ENCODE measurements at places on chromosomes 11 and 22.

DNA sequence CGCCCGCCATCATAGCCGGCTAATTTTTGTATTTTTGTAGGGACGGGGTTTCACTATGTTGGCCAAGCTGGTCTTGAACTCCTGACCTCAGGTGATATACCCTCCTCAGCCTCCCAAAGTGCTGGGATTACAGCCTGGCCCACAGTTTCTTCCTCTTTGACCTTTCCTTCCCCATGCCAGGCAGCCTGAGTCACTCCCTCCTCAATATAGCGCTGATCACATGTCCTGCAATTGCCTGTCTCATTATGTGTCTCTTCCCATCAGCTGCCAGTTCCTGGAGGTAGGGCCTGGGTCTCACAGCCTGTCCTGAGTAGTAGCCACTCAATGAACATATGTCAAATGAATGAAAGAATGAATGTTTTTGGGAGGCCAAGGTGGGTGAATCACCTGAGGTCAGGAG, 43.0 kb upstream of the CCDC134 start:
- no peak overlapping the region for H3K27ac ChIP-seq
- no peaks in the 10 kb centered on the region for H3K4me1 ChIP-seq
- H3K4me3 ChIP-seq = no peak overlapping the region
- DNase-seq = no peak
- H3K27me3 ChIP-seq = no peaks in the 10 kb centered on the region
- no peaks in the 10 kb centered on the region for H3K36me3 ChIP-seq

GRCh38 chr11:80028998-80029397, 588.2 kb upstream of the TENM4 start:
- H3K4me1 ChIP-seq = no peaks in the 10 kb centered on the region
- no peak overlapping the region for H3K4me3 ChIP-seq
- H3K27me3 ChIP-seq = no peaks in the 10 kb centered on the region
- H3K27ac ChIP-seq = no peak overlapping the region
- no peaks in the 10 kb centered on the region for H3K36me3 ChIP-seq
- no peak for DNase-seq

DNA sequence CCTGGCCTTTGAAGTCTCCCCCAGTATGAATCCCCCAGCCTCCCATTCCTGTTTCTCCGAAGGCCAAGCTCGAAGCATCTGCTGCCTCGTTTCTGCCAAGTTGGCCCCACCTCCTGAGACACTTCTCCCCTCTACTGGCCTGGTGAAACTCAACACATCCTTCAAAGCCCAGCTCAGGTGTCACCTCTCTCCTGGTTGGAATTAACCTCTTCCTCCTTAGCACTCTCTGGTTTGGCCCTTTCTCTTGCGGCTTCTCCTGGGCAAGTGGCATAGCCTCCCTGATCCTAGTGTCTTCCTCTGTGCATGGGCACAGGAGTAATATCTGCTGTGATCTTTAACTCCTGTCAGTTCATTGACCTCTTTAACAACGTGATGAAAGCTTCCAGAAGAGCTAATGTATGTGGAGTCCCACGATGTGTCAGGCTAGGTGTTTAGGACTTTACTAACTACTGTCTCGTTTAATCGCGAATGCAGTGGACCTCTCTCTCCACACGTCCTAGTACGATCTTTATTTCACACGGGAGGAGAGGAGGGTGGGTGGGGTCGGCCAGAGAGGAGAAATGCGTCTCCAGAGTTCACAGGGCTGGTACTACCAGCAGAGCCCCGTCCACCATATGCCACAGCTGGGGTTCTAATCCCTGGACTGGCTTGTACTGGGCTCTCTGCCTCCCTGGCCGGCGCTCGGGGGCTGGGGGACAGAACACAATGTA, 826 bp upstream of the PTPRJ start:
- peaks cover 23% of the 10 kb centered on the region for H3K27me3 ChIP-seq
- H3K4me3 ChIP-seq = peak overlapping the region; percentile 64
- H3K36me3 ChIP-seq = no peaks in the 10 kb centered on the region
- H3K27ac ChIP-seq = no peak overlapping the region

GRCh38 chr22:43704051-43704450, 108.1 kb downstream of the EFCAB6 start:
- H3K27ac ChIP-seq = no peak overlapping the region
- no peaks in the 10 kb centered on the region for H3K27me3 ChIP-seq
- no peaks in the 10 kb centered on the region for H3K36me3 ChIP-seq
- no peaks in the 10 kb centered on the region for H3K4me1 ChIP-seq
- no peak for DNase-seq

DNA sequence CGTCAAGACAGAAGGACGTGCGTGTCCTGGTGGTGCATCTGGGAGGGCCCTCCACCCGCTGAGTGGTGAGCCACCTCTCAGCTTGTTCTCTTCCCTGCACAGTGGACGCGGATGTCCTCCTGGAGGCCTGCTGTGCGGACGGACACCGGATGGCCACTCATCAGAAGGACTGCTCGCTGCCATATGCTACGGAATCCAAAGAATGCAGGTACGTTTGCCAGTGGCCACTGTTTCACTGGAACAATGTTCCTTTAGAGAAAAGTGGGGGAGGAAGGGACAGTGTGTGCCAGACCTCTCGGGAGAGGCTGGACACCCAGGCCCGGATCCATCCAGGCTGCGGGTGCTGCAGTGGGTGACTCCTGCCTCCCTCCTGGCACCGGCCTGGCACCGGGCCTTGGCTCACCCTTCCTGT, 15.9 kb downstream of the FBLN1 start:
- peaks cover 7% of the 10 kb centered on the region for H3K4me1 ChIP-seq
- H3K27me3 ChIP-seq = peaks cover 10% of the 10 kb centered on the region
- H3K27ac ChIP-seq = no peak overlapping the region

DNA sequence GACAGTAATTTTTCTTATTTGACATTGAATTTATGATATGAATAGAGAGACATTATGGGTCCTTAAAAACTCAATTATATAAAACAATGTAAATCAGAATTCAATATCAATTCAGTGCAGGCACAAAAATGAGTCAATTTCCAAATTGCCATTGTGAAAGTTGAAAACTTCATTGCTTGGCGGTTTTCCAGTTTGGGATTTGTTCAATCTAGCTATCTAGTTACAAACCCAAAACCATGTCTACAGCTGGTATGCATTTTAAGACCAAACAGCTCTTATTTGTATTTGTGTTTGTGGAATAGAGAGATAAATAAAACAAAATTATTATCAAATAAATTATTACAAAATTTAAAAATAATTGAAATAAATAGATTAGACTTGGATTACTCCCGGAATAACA, 1206.6 kb upstream of the RAG2 start:
- H3K36me3 ChIP-seq = no peaks in the 10 kb centered on the region
- no peaks in the 10 kb centered on the region for H3K4me1 ChIP-seq
- no peak overlapping the region for H3K27ac ChIP-seq
- H3K4me3 ChIP-seq = no peak overlapping the region

- peaks cover 2% of the 10 kb centered on the region for H3K27me3 ChIP-seq
- no peak overlapping the region for H3K4me3 ChIP-seq
- no peak overlapping the region for H3K27ac ChIP-seq
Observed at GRCh38 chr11:134740590-134741261, 328.7 kb upstream of the B3GAT1 start.

- H3K27me3 ChIP-seq = peaks cover 2% of the 10 kb centered on the region
- no peak for DNase-seq
- no peak overlapping the region for H3K4me3 ChIP-seq
- H3K27ac ChIP-seq = no peak overlapping the region
Observed at GRCh38 chr11:120524536-120525085, 13.1 kb downstream of the GRIK4 start.

GRCh38 chr11:3194016-3194816, 24.4 kb downstream of the MRGPRG start:
- no peak overlapping the region for H3K27ac ChIP-seq
- H3K4me3 ChIP-seq = no peak overlapping the region
- H3K4me1 ChIP-seq = peaks cover 3% of the 10 kb centered on the region
- H3K27me3 ChIP-seq = peaks cover 9% of the 10 kb centered on the region

- H3K4me1 ChIP-seq = peaks cover 7% of the 10 kb centered on the region
- H3K4me3 ChIP-seq = no peak overlapping the region
- peaks cover 23% of the 10 kb centered on the region for H3K27me3 ChIP-seq
- no peak overlapping the region for H3K27ac ChIP-seq
Observed at GRCh38 chr11:74735365-74735928, 4.2 kb upstream of the CHRDL2 start.

- no peaks in the 10 kb centered on the region for H3K27me3 ChIP-seq
- peak overlapping the region; percentile 62 for H3K27ac ChIP-seq
- H3K4me3 ChIP-seq = no peak overlapping the region
- DNase-seq = no peak
Observed at GRCh38 chr11:102476069-102476468, 23.5 kb upstream of the TMEM123 start.

GRCh38 chr11:77883775-77884174, 62.8 kb downstream of the AAMDC start:
- peaks cover 9% of the 10 kb centered on the region for H3K27me3 ChIP-seq
- DNase-seq = no peak
- peaks cover 25% of the 10 kb centered on the region for H3K36me3 ChIP-seq
- no peak overlapping the region for H3K4me3 ChIP-seq
- H3K4me1 ChIP-seq = no peaks in the 10 kb centered on the region
- no peak overlapping the region for H3K27ac ChIP-seq

- H3K36me3 ChIP-seq = no peaks in the 10 kb centered on the region
- H3K27me3 ChIP-seq = no peaks in the 10 kb centered on the region
- H3K27ac ChIP-seq = no peak overlapping the region
- H3K4me1 ChIP-seq = no peaks in the 10 kb centered on the region
Observed at GRCh38 chr11:103844327-103845215, 191.9 kb upstream of the DDI1 start.

- peak overlapping the region; percentile 35 for H3K4me3 ChIP-seq
- no peak for DNase-seq
- peaks cover 53% of the 10 kb centered on the region for H3K36me3 ChIP-seq
- peaks cover 2% of the 10 kb centered on the region for H3K27me3 ChIP-seq
Observed at GRCh38 chr11:65290448-65291165, 24.1 kb upstream of the CDC42EP2 start.

- H3K27ac ChIP-seq = no peak overlapping the region
- no peak for DNase-seq
- H3K4me1 ChIP-seq = peaks cover 23% of the 10 kb centered on the region
- peaks cover 47% of the 10 kb centered on the region for H3K36me3 ChIP-seq
- no peak overlapping the region for H3K4me3 ChIP-seq
Observed at GRCh38 chr11:10462746-10463300, 7.8 kb downstream of the AMPD3 start.

GRCh38 chr11:94715225-94715624, 52.9 kb upstream of the AMOTL1 start:
- H3K27ac ChIP-seq = no peak overlapping the region
- no peaks in the 10 kb centered on the region for H3K36me3 ChIP-seq
- H3K4me3 ChIP-seq = no peak overlapping the region
- no peaks in the 10 kb centered on the region for H3K27me3 ChIP-seq

GRCh38 chr22:41217553-41218157, 12.5 kb downstream of the L3MBTL2 start:
- peak overlapping the region; percentile 97 for H3K27ac ChIP-seq
- H3K36me3 ChIP-seq = peaks cover 35% of the 10 kb centered on the region
- H3K27me3 ChIP-seq = peaks cover 6% of the 10 kb centered on the region
- H3K4me3 ChIP-seq = no peak overlapping the region

GRCh38 chr11:111119751-111120150, 125.8 kb upstream of the POU2AF2 start:
- H3K27me3 ChIP-seq = peaks cover 3% of the 10 kb centered on the region
- DNase-seq = no peak
- H3K4me3 ChIP-seq = no peak overlapping the region
- H3K27ac ChIP-seq = no peak overlapping the region
- no peaks in the 10 kb centered on the region for H3K4me1 ChIP-seq

DNA sequence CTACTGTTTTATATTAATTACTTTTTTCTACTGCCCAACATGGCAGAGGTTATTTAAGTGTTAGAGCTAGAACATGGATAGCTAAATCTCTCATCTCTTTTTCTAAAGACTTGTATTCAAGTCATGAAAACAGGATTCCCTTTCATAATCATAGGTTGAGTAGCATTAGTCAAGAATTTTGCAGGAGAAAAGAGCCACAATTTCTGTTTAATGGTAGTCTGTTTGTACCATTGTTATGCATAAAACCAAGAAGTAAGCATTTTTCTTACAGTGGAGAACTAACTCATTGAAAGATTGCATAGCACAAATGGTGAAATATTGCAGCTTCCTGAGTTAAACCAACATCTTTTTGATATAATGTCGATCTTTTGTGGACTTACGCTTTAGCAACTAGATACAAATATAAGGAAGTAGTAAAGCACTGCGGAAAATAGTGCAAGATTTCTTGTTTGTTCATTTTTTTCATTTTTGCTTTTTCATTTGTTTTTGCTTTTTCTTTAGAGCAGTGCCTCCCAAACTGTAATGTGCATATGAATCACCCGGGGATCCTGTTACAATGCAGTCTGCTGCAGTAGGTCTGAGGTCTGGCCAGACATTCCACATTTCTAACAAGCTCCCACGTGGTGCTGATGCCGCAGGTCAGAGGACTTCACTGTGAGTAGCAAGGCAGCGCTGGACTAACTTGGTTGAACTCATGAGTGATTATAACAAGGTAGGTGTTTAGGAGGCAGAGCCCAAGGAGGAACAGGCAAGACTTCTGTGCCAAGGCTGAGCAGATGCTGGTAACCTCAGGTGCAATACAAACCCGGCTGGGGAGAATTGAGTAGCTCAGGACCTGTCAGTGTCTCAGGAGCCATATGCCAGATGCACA, 4.6 kb downstream of the ETS1 start:
- H3K27ac ChIP-seq = no peak overlapping the region
- no peak for DNase-seq
- peaks cover 8% of the 10 kb centered on the region for H3K27me3 ChIP-seq
- H3K36me3 ChIP-seq = no peaks in the 10 kb centered on the region

GRCh38 chr11:103807806-103808205, 228.6 kb upstream of the DDI1 start:
- H3K27me3 ChIP-seq = peaks cover 2% of the 10 kb centered on the region
- no peak for DNase-seq
- no peak overlapping the region for H3K4me3 ChIP-seq
- peaks cover 2% of the 10 kb centered on the region for H3K4me1 ChIP-seq
- no peaks in the 10 kb centered on the region for H3K36me3 ChIP-seq

- DNase-seq = peak; percentile 70
- H3K27me3 ChIP-seq = peaks cover 15% of the 10 kb centered on the region
- peak overlapping the region; percentile 28 for H3K27ac ChIP-seq
- peaks cover 24% of the 10 kb centered on the region for H3K4me1 ChIP-seq
- no peaks in the 10 kb centered on the region for H3K36me3 ChIP-seq
- peak overlapping the region; percentile 92 for H3K4me3 ChIP-seq
Observed at GRCh38 chr11:27718863-27719545, 18.7 kb upstream of the BDNF start.

- H3K4me1 ChIP-seq = no peaks in the 10 kb centered on the region
- no peaks in the 10 kb centered on the region for H3K36me3 ChIP-seq
- no peak for DNase-seq
- H3K4me3 ChIP-seq = no peak overlapping the region
- no peak overlapping the region for H3K27ac ChIP-seq
- peaks cover 8% of the 10 kb centered on the region for H3K27me3 ChIP-seq
Observed at GRCh38 chr22:49751966-49752597, 75.6 kb downstream of the BRD1 start.

GRCh38 chr11:126919147-126919823, 81.3 kb downstream of the KIRREL3 start:
- peaks cover 2% of the 10 kb centered on the region for H3K27me3 ChIP-seq
- no peak overlapping the region for H3K4me3 ChIP-seq
- H3K36me3 ChIP-seq = no peaks in the 10 kb centered on the region

GRCh38 chr11:124069429-124070401, 28.6 kb upstream of the OR10G7 start:
- H3K27ac ChIP-seq = no peak overlapping the region
- peaks cover 3% of the 10 kb centered on the region for H3K4me1 ChIP-seq
- DNase-seq = peak; percentile 69

Measured in endothelial cell (in vitro differentiated cells).